Activated CD8-positive, alpha-beta memory T cell treated with anti-CD3 and anti-CD28 coated beads for 1 hour (primary cell): ENCODE measurements at places on chromosomes 5 and 9.

DNA sequence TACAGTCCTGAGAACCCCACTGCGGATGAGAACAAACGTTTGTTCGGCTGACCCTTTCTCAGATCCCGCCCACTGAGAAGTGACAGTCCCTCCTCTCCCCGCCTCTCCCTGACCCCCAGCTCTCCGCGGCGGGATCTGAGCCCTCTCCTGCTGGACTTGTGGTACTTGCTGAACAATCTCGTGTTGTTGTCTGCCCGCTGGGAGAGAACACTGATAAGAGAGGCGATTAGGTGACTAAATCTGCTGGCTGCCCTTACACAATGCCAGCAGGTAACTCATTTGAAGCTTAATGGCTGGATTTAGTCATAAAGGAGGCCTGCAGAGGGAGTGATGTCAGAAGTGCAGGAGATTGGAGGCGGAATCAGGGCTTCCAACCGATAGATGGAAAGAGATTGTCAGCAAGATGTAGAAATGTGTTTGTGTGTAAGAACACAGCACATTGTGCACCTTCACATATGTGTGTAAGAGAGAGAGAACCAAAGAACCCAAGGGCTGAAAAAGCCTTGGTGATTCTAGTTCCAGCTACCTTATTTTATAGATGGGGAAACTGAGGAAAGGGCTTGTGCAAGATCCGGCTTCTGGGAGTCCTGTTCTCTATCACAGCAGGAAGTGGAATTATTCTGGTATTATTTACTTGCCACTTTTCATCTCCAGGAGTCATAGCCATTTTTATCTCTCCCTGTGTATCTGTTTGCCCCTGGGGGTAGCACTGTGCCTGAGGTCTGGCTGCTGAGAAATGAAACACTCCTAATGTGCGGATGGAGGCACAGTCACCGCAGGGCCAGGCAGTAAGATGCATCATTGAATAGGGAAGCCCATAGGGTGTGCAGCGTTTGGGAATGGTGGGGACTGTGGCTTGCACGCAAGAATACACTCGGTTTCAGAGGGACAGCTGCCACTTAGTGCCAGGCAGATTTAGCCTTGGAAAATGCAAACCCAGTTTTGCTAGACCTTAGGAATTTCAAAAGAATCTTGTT lies 203.7 kb upstream of the MSX2 start:
- no peak for DNase-seq

- DNase-seq: no peak
These were observed 80.1 kb upstream of the PLEKHG4B start for GRCh38 chr5:11898-12297.

- no peak for DNase-seq
These were observed 59.5 kb downstream of the MAST4 start for GRCh38 chr5:66655395-66656324.

- DNase-seq: no peak
These were observed 50.5 kb downstream of the COMMD10 start for GRCh38 chr5:116135344-116135743.

DNA sequence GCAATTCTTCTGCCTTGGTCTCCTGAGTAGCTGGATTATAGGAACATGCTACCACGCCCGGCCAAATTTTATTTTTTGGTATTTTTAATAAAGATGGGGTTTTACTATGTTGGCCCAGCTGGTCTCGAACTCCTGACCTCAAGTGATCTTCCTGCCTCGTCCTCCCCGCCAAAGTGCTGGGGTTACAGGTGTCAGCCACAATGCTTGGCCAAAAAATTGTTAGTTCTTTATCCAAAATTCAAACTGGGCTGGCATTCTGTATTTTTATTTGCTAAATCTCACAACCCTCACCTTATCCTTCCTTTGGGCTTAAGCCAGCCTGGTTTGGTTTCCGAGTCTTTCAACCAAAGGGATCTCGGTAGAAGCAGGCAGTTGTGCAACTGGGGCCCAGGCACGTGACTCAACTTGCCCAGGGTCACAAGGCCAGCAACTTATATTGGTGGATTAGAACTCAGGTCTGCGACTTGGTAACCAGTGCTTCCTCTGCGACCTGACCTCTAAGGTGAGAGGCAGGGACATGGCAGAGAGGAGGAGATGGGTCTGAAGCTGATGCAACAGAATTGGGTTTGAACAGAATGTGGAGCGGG lies 26.5 kb upstream of the BOD1 start:
- no peak for DNase-seq

GRCh38 chr9:69898714-69899209 lies 78.1 kb downstream of the CFAP95 start:
- no peak for DNase-seq

DNA sequence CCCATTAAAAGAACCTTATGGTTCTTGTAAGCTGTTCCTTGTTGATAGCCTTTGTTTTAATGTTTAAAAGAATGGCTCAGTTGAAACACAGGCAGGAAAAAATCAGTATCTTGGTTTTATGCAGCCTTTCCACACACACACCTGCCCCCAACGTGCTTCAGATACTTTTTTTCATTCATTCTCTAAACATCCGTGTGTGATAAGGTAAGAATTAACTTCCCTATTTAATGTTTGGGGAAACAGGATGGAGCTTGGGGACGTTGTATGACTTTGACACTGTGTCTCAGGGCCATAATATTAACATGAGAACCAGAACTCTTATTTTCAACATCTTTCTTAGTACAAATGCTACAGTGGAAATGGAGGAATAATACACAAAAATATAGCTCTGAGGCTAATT lies 5.8 kb upstream of the ZNF622 start:
- DNase-seq: no peak

DNA sequence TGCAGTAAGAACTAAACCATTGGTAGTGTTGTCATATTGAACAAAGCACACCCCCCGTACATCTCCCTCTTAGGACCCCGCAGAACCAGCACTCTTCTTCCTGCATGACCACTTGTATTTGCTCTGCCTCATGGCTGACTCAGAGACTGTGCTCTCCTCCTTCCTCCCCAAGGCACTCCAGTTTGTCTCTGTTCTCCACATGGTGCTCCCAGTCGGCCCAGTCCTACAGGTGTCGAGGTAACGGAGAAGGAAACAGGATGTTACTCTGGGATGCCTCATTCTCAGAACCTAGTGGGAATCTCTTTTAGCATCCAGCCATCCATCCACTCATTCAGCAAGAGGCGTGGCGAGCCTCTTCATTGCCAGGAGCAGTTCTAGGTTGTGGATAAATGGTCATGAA lies 97.0 kb upstream of the NIPAL4 start:
- DNase-seq: no peak

GRCh38 chr5:79109527-79110492 lies 1.8 kb upstream of the BHMT start:
- DNase-seq: no peak

- no peak for DNase-seq
These were observed 50.9 kb upstream of the STARD4 start for GRCh38 chr5:111563031-111563822.

GRCh38 chr5:133294380-133294779 lies 242.6 kb downstream of the HSPA4 start:
- no peak for DNase-seq

- no peak for DNase-seq
These were observed 8.1 kb downstream of the CDKN2A start for GRCh38 chr9:21985964-21986667.

DNA sequence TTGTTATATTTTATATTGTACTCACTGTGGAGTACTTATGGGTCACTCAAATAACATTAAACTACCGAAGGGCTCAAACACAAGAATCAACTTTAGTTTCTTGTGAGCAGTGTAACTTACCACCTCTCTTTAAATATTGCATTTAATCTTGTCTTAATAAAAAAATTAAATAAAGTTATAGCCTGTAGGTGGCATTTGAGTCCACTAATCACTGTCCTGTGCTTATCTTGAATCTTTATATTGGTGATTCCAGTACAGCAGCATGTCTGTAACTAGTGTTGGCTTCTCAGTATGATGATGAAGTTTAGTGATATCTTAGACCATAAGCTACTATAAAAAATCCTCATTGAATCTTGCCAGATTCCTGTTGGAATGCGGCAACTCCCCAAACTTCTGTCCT lies 313.8 kb downstream of the FAM170A start:
- DNase-seq: no peak

DNA sequence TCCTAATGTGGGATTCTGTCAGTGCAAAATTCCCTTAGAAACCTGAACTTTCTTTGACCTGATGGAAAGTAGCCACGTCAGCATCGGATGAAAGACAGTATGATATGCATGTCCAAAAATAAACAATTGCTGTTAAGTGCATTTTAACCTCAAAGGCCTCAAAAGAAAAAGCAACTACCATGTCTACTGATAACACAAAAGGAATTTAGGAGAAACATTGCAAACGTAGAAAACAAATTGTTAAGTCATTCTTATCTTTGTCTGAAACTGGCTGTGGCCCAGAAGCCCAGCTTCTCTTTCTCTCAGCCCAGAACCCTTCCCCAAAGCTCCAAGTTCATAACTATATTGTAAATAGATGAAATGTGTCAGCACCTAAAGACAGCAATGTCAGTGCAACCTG lies 11.1 kb upstream of the LHFPL2 start:
- DNase-seq: no peak

DNA sequence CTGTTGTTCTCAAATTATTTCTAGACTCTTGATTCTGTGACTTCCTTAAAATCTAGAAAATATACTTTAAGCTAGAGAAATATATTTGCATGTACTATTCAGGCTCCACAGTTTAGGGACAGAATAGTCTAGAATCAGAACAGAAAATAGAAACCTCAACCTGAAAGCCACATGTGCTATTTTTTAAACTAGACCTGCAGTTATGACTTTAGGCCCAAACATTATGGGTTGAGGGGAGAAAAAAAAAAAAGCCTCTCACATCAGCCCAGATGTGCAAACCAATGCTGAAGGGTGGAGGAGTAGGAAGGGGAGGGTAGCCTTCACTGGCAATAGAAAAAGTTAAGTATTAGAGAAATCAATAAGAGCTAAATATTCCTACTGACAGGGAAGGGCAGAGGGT lies 35.7 kb downstream of the ELL2 start:
- DNase-seq: no peak

DNA sequence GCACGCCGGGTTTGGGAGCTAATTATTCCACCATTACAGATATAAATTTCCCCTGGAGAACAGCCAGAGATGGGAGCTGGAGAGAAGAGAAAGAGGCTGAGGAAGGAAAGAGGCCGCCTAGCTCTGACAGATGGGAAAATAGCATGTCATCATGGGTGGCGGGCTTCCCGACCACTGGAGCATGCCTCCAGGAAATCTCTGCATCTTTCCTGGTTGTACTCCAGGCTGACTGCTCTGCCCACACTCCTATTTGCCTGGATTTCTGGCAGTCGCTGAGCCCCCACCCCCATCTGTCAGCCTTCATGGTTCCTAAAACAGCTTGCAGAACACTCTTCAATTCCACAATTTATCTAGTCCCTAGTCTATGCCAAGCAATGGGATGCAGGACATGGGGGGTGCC lies 14.3 kb upstream of the GABRP start:
- no peak for DNase-seq

- DNase-seq: no peak
These were observed 21.6 kb upstream of the MELK start for GRCh38 chr9:36551129-36551528.

- no peak for DNase-seq
These were observed 117.0 kb downstream of the CRB2 start for GRCh38 chr9:123472862-123473614.

- no peak for DNase-seq
These were observed 6.9 kb downstream of the RAB14 start for GRCh38 chr9:121194730-121195129.

GRCh38 chr5:116947691-116948528 lies 373.3 kb upstream of the SEMA6A start:
- DNase-seq: no peak

- no peak for DNase-seq
These were observed 294.9 kb downstream of the MED10 start for GRCh38 chr5:6083311-6083978.
